NCI-H1930 (cell line): ENCODE measurements at places on chromosomes 4 and X.

- DNase-seq = no peak
Observed at GRCh38 chr4:25252230-25253070, 18.6 kb downstream of the PI4K2B start.

GRCh38 chrX:82127228-82128123 lies 925.6 kb downstream of the SH3BGRL start:
- no peak for DNase-seq

DNA sequence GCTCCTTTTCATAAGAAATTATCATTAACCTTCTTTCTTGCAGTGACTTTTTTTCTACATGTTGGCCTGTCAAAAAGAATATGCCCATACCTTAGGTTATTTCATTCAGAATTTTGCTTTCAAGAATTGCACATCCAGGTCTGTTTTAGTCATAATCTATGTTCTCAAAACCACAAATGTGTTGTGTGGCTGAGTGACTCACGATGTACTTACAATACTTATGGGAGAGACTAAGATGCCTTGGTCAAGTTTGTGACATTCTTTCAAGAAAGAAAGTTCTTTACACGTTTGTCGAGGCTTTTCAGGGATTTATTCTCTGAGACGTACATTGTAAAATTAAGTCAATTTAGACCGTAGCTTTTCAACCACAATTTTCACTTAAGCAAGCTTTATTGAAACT lies 396.7 kb downstream of the FSTL5 start:
- DNase-seq = no peak

GRCh38 chrX:40175511-40176350 lies 78.0 kb upstream of the BCOR start:
- DNase-seq = peak; percentile 51

DNA sequence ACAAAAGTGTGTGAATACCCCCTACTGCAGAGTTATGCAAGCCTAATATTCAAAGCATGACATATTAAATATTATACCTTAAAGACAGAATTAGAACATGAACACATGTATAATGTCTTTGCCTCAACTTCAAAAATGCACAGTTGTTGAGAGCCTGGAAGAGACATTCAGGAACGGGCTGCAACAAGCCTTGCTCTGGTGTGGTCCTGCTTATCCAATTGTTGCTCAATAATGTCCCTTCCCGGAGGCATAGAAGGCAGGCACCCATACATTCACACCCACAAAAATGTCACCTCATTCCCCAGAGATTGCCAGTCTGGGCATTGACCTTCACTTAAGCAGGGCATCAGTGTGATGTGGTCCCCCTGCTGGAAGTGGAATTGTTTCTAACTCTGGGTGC lies 238.8 kb downstream of the CBR4 start:
- DNase-seq = no peak

GRCh38 chr4:128155874-128156456 lies 94.9 kb downstream of the LARP1B start:
- DNase-seq = no peak

DNA sequence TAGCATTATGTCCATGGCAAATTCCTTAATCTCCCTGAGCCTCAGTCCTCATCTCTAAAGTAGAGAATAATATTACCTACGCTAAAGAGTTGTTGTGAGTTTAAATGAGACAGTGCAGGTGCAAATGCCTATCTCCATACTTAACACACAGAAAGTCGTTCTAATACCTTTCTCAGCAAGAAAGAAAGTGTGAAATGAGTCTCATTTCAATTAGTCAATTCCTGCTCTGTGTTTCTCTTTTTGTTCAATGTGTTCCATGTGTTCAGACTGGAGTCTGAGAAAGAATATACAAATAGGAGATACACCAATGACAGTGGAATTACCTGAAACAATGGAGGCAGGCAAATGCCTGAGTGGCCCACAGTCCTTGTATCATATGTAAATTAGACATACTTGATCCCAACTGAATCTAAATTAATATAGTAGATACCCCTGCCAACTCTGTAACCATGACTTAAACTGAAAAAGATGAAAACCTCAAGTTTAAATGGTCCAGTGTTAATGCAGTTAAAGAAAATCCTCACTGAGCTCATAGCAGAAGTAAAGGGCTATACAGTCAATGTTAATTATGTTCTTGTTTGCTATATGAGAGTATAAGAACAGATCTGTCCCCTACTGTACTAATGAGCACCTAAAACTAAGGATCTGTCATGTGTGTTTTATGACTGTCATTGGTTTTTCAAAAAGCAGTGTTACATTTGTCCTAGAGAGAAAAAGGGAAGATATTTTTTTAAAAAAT lies 68.2 kb downstream of the GPC3 start:
- no peak for DNase-seq

DNA sequence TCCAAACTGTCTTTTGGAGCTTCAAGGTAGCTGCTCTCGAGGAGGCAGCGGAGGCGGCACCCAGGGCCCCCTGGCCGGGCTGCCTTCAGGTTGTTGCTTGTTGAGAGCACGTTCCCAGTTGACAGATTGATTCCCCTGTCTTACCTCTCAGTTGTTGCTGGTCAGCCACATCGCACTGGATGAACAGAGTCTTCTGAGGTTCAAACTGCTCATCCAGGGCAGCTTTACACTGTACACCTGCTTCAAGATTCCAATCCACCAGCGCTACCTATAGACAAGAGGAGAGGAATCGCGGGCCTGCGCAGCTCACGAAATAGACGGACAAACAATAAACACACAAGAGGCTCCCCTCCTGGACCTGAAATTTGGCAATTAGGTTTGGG lies 497 bp downstream of the HPGD start:
- no peak for DNase-seq

DNA sequence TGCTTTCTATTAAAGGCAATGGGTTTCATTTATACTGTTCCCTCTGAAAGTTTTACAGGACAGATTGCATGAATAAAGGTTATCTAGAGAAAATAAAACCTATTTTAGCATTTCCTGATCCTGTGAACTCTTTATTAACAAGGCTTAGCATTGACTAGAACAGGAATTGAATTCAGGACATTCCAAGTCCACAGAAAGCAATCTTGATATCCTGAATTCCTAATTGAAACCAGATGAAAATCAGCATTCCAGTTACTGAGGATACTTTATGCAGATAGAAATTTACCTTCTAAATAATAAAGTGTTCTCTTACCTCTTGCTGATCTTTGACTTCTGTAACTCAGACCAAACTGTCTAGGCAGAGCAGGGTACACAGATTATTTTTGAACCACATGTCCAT lies 151.4 kb downstream of the ZNF518B start:
- DNase-seq = no peak
